ENCODE measurements at places on chromosomes 3 and 15.

- no peak for DNase-seq
Observed at GRCh38 chr3:23271876-23272741, 69.0 kb downstream of the UBE2E2 start.

- DNase-seq: no peak
Observed at GRCh38 chr3:111999484-112000324, 982 bp downstream of the TAGLN3 start.

DNA sequence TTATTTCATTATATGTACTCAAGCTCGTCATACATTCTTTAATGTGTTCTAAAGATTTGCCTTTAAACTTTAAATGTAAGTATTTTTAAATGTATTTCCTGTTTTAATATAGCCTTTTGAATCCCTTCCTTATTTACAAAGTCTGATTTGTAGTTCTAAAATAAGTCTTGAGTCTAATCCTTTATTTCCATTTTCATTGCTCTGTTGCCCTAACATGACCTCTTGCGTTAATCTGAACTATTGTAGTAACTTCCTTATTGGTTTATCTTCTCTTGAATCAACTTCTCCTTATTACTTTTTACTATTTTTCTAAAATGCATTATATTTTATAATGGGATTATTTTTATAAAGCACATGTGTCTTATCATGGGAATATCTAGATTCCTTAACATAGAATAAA, 24.0 kb downstream of the KNL1 start:
- DNase-seq: peak; percentile 29

DNA sequence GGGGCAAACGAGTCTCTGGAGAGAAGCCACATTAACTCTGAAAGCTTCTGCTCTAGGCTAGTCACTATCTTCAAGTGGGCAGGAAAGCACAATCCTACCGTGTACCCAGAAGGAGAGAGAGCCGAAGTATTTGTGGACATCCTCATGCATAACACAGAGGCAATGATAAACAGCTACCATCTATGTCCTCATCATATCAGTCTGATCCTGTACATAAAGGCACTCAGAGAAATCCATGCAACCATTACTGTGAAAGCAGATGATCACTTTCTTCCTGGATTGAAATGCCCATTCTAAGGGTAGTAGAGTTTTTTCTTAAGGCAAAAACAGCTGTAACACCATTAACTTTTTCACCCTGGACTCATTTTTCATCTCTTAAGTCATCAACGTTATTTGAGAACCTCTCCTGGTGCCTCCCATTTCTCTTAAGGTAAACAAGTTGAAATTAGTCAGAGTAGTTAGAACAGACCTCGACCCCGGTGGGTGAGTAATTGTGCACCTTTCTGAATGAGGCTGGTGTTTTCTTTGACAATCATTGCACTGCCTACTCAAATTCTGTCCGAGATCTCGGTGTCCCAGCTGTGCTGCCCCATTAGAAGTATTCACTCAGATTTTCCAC, 327.4 kb downstream of the SHQ1 start:
- no peak for DNase-seq

GRCh38 chr15:33442449-33442848, 131.7 kb downstream of the RYR3 start:
- DNase-seq: no peak

DNA sequence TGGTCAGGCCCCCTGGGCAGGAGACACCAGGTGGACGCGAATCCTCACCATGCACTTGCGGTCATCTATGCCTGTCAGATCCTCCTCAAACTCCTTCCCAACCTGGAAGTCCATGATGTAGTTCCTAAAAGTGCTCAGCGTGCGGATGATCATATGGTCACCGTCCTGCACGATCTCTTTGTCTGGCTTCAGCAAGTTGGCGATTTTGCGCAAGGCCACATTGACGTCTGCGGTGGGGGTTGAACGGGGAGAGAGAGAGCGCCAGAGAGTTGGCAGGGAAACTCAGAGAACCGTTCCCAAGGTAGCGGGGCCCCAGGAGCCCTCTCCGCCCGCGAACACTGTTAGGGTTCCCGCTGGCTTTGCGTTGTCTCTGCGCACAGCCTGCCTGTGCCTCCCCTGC, 809 bp downstream of the RBP1 start:
- DNase-seq: no peak

GRCh38 chr3:191158247-191158646, 40.8 kb upstream of the OSTN start:
- DNase-seq: no peak

- no peak for DNase-seq
Observed at GRCh38 chr15:61175024-61175423, 54.1 kb downstream of the RORA start.

DNA sequence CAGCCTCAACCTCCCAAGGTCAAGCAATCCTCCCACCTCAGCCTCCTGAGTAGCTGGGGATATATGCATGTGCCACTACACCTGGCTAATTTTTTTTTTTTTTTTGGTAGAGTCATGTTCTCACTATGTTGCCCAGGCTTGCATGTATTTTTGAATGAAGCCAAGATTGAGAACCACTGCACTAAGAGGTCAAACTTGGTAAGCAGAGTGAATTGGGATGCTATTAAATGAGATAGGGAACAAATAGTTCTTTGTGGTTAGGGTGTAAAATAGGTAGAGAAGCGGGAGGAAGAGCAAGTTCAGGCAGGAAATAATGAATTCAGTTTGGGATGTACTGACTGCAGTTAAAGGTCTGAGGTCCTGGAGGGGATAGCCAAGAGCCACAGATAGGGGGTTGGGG, 39.9 kb upstream of the PIAS1 start:
- no peak for DNase-seq

- DNase-seq: no peak
Observed at GRCh38 chr3:140370686-140371085, 307.2 kb upstream of the TRIM42 start.

DNA sequence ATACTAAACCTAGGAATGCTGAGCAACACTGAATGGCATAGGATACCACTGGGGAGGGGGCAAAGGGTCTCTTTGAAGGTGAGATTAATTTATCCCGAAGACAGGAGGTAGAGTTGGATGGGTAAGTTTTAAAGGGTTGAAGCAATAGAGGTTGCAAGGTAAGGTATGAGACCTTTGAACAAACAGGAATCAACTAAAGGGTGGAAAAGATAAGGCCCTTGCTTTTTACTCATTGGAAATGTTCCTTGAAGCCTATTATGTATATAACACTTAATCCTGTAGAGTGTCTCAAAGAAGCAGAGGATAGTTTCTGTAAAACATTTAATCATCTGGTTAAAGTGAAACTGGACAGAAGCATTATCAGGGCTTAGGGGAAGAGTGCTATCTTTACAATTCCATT, 5.7 kb downstream of the ABHD5 start:
- no peak for DNase-seq

- no peak for DNase-seq
Observed at GRCh38 chr15:39110746-39111145, 470.1 kb upstream of the THBS1 start.

- no peak for DNase-seq
Observed at GRCh38 chr3:126109880-126110235, 25.9 kb upstream of the SLC41A3 start.

GRCh38 chr3:40780291-40780924, 255.6 kb downstream of the ZNF621 start:
- DNase-seq: no peak

DNA sequence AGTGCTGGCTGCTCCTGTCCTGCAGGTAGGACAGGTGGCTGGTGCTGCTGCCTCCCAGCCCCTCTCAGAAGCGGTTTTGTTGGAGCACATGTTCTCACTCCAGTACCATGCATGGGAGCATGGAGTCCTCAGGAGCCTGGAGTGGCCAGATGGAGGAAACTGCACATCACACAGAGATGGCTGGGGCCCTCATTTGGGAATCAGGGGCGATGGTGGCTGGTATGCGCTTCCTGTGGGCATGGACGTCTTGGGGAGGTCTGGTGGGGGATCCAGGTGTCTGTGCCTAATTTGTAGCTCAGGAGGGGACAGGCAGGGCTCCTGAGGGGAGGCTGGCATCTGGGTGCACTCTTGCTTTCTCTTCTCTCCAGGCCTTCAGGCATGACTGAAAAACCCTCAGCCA, 168.2 kb downstream of the KLF13 start:
- no peak for DNase-seq

- DNase-seq: no peak
Observed at GRCh38 chr15:35321926-35322325, 224.0 kb downstream of the DPH6 start.

- DNase-seq: no peak
Observed at GRCh38 chr15:78239811-78240210, 5.4 kb upstream of the ACSBG1 start.

DNA sequence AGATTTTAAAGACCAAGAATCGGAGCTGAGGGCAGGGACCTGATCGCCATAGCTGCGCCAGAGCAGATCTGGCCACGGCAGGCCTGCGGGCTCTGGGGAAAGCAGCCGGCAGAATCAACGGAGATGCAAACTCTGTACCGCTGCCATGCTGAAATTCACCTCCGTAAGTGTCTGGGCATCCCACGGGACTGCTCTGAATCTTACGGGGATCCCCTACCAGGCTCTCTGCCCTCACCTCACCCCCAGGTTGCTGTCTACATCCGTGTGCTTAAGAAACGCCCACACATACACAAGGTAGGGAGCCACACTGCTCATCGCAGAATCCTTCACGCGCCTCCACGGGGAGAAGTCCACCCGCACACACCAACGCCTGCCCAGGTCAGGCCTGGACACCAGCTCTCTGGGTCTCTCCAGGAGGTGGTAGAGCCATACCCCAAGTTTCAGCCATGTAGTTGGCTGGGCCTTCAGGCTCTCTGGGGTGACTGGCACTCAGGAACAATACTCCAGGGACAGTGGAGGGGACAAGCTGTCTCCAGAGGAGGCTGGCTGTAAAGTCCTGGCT, 33.5 kb downstream of the FAM174B start:
- DNase-seq: no peak

GRCh38 chr3:135736740-135737139, 228.8 kb upstream of the PPP2R3A start:
- peak; percentile 45 for DNase-seq

GRCh38 chr3:194832346-194833104, 146.8 kb downstream of the FAM43A start:
- DNase-seq: no peak
